ENCODE measurements at places on chromosomes 1 and 21.

- DNase-seq, result no peak
Measured at GRCh38 chr1:39450956-39451606, 40.4 kb upstream of the BMP8A start.

DNA sequence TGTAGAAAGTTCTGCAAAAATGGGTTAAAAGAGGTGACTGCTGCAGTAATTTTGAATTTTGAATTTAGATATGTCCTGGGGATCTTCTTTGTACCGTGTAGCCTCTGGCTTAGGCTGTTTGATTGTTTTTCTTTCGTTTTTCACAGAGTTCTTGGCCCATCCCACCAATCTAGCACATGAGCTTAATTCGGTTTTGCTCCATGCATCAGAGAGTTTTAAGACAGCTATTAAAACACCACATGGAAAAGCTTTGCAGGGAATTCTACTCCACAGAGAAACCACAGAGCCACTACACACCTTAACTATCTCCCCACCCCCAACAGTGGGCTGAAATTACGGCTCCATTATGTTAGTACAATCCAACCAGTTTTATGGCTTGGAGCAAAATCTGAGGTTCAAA is 25.5 kb downstream of the SPAG17 start:
- no peak for DNase-seq

- no peak for DNase-seq
Measured at GRCh38 chr1:82321794-82322193, 521.1 kb downstream of the ADGRL2 start.

GRCh38 chr1:214280386-214281020 is 456 bp upstream of the SMYD2 start:
- DNase-seq, result peak; percentile 55

DNA sequence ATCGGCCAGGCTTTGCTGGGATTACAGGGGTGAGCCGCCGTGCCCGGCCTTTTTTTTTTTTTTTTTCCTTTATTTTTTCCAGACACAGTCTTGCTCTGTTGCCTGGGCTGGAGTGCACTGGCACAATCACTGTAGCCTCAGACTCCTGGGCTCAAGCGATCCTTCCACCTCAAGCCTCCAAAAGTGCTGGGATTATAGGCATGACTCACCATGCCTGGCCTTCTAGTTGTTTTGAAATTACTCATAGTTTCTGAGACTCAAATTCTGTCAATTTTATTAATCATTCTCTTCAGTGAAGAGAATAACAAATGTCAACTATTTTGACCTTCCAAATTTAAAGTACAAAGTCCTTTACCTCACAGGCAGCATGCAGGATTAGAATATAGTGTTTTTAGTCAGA is 374.5 kb downstream of the PLA2G4A start:
- no peak for DNase-seq

- no peak for DNase-seq
Measured at GRCh38 chr1:172121081-172121717, 279.9 kb downstream of the DNM3 start.

DNA sequence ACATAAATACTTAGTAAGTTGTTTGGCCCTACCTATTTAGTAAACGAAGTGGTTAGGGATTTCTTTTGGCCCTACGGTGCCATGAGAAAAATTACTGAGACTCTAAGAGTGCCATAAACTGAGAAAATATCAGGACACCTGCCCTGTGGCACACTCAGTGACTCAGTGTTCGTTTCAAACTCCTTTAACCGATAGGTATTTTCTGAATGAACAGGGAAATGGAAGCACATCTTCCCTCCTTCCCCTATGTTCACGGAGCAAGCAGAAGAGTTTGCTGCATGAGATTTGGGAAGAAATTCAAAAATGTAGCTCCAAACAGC is 134.2 kb downstream of the KAZN start:
- no peak for DNase-seq

All from suppressor macrophage (primary cell).